Stimulated activated memory B cell treated with anti-CD40 and anti-IgM and Interleukin-4, amounts not matched to agents 10 μg/mL and 1 μg/mL and 100 μg/mL, for 72 hours (primary cell): ENCODE measurements at places on chromosomes 2 and 18.

GRCh38 chr18:73407506-73407905, 539.7 kb upstream of the NETO1 start:
- ATAC-seq = no peak

DNA sequence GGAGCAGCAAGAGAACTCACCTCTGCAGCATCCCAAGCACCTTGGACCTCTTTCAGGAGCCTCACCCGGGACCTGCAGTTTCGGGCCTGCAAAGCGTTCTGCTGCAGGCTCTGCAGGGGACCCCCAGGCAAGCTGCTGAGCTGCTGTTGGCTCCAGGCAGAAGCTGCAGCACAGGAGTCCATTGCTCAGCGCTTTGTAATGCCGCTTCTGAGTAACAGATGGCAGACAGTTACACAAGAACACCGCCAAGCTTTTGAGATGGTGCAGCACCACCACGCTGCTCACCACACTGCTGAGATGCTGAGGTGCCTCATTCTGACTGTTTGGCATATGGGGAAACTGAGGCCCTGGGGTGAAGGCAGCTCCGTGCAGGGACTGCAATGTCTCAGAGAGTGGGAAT, 1.9 kb upstream of the GALNT14 start:
- no peak for ATAC-seq

DNA sequence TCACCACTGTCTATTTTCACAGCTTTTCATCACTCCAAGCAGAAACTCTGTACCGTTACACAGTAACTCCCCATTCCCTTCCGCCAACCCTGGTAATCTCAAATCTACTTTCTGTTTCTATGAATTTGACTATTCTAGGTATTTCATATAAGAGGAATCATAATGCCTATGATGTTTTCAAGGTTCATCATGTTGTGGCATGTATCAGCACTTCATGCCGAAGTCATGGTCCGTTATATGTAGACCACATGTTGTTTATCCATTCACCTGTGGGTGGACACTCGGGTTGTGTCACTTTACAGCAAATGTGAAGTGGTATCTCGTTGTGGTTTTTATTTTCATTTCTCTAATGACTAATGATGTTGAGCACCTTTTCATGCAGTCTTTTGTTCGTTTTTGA, 21.6 kb downstream of the CPSF3 start:
- no peak for ATAC-seq

- ATAC-seq = no peak
These were observed 69.6 kb upstream of the CD28 start for GRCh38 chr2:203636588-203637470.
